NB4 (cell line): ENCODE measurements at places on chromosomes 7 and 10.

GRCh38 chr7:155809332-155809946 lies 2.8 kb downstream of the SHH start:
- no peak for DNase-seq

DNA sequence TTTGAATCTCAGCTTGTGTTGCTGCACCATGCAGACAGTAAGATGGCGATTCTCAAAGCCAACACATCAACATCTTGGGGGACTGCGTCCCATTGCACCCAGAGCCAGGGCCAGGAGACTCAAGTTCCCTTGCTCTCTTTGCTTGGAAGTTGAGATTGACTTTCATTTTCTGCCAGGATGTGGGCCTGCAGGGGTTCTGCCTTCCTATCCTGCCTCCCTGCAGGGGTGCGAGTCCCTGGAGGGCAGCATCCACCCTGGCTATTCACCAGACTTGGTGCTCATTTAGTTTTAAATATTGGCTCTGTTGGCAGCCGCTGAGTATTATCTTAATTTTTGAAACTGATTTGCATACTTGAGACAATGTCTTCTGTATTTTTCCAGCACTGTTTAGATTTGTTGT lies 451.5 kb downstream of the GLRX3 start:
- no peak for DNase-seq

GRCh38 chr10:51604579-51604978 lies 94.8 kb downstream of the CSTF2T start:
- DNase-seq = no peak

DNA sequence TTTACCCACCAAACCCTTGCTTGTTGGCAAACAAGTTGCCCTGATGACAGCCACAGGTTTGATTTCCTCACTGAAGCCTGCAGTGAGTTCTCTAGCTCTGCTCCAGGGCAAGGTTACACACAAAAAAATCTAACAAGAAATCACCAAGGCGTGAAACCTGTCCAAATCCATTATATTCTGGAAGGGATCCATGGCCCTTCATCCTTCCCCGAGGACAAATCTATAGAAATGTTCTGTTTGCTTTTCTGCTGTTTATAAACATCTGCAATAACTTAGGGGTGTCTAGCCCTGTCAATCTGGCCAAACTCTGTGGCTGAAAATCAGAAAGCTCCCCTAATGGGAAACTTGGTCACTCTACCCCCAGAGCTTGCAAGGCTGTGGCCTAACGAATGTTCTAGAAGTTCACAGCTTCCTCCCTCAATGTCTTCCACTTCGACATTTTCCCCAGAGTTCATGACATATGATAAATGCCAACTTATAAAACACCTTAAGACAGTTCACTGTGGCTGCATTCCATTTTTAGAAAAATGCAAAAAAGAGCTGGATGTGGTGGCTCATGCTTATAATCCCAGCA lies 164.5 kb downstream of the PRPF18 start:
- DNase-seq = no peak
